Thoracic aorta (tissue), 2 donors: ENCODE measurements at places on chromosomes 16 and 17. TPM values are rescaled to one million over a fixed set of nuclear protein-coding genes. Genes with fewer than 3 reads are reported as not detected.

GRCh38 chr17:32519228-32520103 is 32.7 kb downstream of the CDK5R1 start:
- DNase-seq, result no peak

DNA sequence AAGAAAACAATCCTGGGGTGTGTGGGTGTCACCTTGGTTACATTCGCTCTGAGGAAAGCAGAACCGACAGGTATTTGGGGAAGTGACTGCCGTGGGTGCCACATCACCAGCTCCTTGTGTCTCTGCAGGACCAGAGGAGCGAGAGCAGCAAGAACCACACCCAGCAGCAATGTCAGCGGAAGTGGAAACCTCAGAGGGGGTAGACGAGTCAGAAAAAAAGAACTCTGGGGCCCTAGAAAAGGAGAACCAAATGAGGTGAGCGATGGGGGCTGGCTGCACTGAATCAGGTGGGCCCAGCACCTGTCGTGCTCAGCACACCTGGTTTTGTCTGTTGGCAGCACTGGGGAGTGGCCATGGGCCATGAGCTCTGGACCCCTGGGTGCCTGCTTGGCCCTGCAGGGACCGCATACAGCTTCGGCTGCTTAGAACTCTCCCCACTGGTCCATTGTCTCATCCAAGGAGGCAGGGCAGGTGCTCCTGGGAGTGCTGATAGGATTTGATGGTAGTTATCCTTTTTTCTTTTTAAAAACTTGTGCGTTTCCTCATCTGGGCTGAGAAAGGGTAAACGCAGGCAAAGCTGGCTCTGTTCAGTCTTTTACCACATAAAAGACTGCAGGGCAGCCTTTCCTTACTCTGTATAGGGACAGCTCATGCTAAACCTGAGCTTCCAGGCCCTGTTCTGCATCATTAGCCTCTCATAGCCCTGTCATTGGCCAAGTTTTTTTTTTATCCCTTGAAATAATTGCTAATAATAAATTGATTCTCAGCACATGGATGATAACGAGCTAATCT is 29.4 kb downstream of the HMOX2 start:
- DNase-seq, result no peak

GRCh38 chr17:73215447-73215846 is 22.6 kb downstream of the COG1 start:
- DNase-seq, result no peak

- DNase-seq, result no peak
These were observed 840 bp upstream of the CDH5 start for GRCh38 chr16:66365651-66366050.

DNA sequence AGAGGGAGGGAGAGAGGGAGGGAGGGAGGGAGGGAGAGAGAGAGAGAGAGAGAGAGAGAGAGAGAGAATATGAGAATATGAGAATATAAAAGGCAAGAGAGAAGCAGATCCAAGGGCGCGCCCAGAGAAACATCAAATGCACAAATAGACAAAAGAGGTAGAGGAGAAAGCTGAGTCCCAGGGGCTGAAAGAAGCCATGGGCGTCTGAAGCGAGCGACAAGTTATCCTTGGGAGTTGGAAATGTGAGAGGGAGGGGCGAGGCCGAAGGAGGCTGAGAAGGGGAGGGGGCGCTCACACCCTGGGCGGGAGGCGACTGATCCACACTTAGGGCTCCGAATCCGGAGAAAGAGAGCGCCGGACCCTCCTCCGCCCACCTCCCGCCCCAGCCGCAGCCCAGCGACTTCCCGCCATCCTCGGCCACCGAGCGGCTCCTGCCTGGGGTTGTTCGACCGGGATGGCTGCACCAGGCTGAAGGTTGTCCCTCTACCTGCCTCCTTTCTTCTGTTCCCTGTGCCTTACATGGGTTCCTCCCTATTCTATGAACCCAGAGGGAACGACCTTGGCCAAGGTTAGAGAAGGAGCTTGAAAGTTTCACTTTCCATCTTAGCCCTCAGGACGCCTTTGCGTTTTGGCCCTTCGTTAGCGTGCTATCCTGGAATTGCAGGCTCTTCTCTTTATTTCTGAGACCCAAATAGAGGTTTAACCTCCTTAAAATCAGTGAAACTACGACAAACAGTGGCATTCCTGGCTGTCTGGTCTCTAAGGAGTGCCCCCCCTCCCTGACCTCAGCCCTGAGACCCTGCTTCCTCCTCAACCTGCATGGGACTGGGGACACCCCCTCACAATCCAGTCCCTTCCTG is 21.2 kb upstream of the HOXB9 start:
- DNase-seq, result no peak

- no peak for DNase-seq
These were observed 102.5 kb upstream of the TMEM97 start for GRCh38 chr17:28216528-28216927.

- DNase-seq, result no peak
These were observed 25.0 kb downstream of the MRC2 start for GRCh38 chr17:62652251-62653001.

DNA sequence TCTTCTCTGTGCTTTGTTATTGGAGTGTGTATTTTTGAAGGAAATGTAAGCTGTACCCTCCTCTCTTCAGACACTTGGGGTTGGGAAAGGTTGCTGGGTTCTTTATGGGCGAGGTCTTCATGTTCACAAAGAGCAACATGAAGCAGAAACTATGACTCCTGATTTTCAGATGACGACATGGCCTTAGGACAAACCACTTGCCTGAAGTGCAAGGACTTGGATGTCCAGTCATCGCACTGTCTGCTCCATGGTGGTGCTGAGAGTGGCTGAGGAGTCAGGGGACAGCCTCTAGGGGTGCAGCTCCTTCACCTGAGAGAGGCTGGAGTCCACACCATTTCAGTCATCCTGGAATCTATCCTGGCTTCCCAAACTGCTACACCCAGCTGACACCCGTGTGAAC is 183.9 kb upstream of the CDH5 start:
- no peak for DNase-seq

DNA sequence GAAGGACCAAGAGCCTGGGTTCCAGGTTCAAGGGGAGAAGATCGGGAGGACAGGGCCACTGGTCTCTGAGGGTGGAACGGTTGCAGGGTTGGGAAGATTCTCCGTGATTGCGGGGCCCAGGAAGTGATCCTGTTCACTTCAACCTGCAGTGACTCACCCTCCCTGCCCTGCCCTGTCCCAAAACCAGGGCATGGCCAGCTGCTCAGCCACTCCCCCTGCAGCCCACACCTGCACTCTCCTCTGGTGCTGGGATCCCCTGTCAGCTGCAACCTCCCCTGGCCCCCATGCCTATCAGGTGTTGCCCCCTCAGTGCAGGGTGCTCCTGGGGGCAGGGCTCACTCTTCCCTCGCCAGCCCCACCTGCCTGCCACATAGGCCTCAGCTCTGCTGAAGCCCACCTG is 1.1 kb downstream of the RUNDC3A start:
- no peak for DNase-seq

DNA sequence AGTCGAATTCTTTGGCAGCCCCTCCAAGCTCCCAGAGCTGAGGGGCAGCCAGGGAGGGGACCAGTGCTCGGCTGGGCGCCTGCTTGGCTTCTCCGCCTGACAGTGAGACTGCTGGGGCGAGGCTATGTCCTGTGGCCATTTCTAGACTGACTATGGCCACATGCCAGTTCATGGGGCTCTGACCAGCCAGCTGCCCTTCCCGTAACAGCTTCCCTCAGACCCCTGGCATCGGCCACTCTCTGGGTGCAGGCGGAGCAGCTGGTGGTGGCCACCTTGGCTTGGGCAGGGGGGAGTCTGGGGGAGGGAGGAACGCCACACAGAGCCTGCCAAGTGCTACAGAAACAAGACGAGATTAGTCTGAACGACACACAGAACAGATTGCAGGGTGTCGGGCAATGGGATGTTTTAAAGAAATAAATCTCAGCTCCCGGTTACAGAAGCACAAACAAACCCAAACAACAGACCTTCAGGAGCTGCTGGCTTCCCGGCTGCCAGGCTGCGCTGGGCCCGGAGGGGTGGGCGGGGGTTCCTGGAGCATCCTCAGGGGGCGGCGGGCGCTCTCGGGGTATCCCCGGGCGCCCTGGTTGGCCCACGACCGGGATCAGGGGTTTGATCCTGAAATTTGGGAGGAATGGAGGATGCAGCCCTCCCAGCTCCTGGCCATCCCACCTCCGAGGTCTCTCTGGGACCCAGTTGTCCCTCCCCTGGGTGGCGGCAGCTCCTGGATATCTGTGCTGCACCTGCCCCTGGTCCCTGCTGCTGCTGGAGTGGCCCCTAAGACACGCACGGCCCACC is 34.5 kb downstream of the TBC1D16 start:
- DNase-seq, result no peak

GRCh38 chr16:55179411-55179810 is 144.6 kb upstream of the IRX6 start:
- DNase-seq, result no peak

DNA sequence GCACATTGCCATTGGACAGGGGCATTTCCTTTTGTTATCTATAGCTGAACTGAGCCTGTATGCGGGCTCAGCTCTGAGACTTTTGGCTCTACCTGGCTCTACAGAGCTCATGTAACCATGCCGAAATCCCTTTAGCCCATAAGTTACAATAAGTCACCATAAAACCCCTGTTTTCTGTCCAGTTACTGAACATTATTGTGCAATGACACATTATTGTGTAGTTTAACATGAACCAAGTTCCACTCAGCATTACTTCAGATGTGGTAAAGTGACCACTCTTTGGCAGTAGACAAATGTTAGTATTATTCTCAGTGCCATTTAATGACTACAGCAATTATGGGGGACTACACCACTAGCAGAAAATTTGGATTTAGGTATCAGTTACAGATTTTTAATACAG is 65.4 kb upstream of the RASL10B start:
- no peak for DNase-seq

GRCh38 chr16:3469736-3470135 is 25.6 kb downstream of the C16orf90 start:
- no peak for DNase-seq

- no peak for DNase-seq
These were observed 5.5 kb downstream of the DOK4 start for GRCh38 chr16:57480754-57481230.

DNA sequence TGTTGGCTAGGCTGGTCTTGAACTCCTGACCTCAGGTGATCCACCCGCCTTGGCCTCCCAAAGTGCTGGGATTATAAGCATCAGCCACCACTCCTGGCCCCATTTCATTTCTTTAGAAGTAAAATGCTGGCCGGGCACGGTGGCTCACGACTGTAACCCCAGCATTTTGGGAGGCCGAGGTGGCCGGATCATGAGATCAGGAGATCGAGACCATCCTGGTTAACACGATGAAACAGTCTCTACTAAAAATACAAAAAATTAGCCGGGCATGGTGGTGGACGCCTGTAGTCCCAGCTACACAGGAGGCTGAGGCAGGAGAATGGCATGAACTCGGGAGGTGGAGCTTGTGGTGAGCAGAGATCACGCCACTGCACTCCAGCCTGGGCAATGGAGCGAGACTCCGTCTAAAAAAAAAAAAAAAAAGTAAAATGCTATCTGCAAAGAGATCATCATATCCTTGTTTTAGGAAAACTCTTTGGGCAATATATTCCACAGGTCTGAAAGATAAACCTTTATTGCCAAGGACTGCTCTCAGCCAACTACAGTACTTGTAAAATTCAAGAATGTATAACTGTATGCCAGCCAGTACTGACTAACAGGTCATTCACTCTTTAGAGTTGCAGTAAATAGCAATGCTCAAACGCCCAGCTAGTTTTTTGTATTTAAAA is 3.8 kb downstream of the GJC1 start:
- no peak for DNase-seq

Gene TP53TG3C
- total RNA-seq, result not detected

Gene RPRML
- total RNA-seq, result not detected

Gene EFTUD2
- 117 TPM for total RNA-seq

Gene CACNG1
- total RNA-seq, result not detected

Gene WNT3
- total RNA-seq, result 0.35 TPM

Gene ZNF469
- total RNA-seq, result 4.5 TPM

Gene PRR15L
- total RNA-seq, result 1.4 TPM
